AG08395 (cell line): ENCODE measurements at places on chromosomes 1 and 21.

GRCh38 chr1:91804546-91805023 lies 81.4 kb downstream of the TGFBR3 start:
- no peak for DNase-seq

GRCh38 chr1:92201973-92202372 lies 15.7 kb upstream of the C1orf146 start:
- DNase-seq: no peak

- DNase-seq: peak; percentile 4
Observed at GRCh38 chr1:100950781-100951180, 54.9 kb downstream of the SLC30A7 start.

DNA sequence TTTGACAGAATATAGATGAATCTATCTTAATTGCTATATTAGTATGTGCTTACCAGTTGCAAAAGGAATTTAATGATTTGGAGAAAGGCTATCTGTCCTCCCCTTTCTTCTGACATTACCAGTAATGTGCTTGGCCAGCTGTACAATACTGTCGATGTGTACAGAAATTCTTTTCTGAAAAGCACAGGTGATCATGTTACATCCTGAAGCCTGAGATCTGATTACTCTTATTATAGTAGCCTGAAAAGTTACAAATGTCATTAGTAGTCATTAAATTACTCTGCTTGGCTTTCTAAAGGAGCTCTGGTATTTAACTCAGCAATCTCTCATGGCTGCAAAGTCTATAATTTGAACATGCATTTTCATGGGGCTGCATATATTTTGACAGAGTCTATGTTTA lies 209.8 kb downstream of the PTPRC start:
- DNase-seq: no peak

- DNase-seq: no peak
Observed at GRCh38 chr1:54265659-54266058, 65.7 kb downstream of the MRPL37 start.

- DNase-seq: peak; percentile 75
Observed at GRCh38 chr1:34984793-34985608, at the start of gene TMEM35B. TMEM35B (minus strand) TSS chr1:34985347; CDS start chr1:34985305, 42 bp downstream.

GRCh38 chr1:107141491-107142126 lies 770 bp downstream of the NTNG1 start:
- DNase-seq: peak; percentile 21

DNA sequence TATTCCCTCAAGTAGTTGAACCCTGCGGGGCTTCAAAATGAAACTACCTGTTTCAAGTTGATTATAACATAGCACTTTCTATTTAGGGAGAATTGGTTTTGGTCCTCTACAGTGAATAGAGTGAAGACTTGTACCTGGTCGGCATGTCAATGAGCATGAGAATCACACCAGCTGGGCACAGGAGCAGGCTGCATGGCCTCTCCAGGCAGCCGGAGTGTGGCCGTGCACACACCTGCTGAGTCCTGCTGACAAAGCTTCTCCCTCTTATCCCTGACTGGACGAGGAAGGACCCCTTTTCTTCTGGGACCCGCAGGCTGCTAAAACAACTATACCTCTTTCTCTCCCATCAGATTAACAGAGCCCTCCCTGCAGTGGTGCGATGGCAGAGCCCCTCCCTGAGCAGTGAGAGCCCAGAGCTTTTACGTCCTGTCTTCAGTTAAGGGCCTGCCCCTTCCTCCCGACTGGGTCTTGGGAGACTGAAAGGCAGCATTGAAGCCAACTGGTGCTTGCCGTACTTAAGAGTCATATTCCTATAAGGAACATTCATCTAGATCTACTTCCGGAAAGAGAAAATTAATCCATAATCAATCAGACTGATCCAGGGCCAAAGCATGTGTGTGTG lies 124.9 kb downstream of the CAPN8 start:
- DNase-seq: no peak

DNA sequence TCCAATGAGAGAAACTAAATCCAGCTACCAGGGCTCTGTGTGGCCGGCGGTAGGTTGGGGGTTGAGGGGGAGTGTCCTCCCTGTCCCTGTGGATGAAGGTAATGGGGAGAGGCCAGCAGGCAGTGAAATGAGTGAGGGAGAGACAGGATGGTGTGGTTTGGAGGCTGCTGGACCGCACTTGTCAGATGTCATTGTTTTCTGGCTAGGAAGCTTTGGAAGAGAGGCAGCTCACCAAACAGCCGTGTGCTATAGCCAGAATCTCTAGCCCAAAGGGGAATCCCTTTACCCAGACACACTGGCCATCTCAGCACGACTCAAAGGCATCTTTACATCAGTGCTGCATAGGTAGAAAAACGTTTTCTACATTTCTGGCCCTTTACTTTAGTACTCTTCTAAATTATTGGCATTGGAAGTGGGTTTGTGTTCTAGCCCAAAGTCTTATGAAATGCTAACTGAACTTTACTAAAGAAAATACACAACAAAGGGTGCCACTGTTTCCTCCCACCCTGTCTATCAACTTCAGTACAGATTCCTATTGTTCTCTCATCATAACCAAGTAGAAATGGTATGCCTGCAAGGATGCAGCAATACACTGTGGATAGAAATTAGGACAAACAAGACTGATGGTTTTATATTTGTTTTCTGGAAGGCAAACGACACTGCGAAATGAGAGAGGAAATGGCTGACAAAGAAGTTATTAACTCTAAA lies 95.9 kb upstream of the COA6 start:
- no peak for DNase-seq

DNA sequence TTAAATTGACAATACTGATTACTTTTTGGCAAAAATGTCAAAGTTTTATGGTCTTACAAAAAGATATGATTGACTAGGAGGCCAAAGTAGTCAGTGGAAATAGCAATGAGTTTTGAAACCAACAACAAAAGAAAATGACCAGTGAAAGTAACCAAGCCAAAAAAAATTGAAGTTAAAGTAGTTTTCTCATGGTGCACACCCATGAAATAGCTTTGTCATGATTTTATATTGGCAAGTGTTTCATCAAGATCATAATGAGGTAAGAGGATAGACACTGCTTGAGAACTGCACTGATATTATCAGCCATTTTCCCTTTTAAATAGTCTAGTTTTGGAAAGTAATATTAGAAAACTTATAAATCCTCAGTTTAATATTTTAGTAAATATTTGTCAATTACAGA lies 206.2 kb upstream of the ADAMTS5 start:
- no peak for DNase-seq

GRCh38 chr21:38404177-38404576 lies 94.1 kb downstream of the ERG start:
- no peak for DNase-seq

GRCh38 chr1:198771563-198772153 lies 132.8 kb downstream of the PTPRC start:
- no peak for DNase-seq

DNA sequence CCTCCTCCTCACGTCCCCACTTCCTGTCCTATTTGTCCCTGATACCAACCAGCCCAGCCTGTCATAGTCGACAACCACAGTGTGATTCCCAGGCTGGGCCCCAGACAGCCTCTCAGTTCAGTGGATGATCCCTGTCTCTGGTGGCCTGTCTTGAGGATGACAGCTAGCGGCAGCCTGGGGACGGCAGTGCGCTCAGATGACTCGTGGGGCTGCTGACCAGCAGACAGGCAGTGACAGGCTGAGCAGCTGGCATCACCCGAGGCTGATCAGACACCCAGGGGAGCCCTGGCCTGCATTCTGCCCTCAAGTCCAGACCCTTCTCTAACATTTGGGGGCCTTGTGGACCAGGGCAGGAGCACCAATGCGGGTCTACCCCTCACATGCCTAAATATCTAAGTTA lies 21.0 kb downstream of the NKAIN1 start:
- no peak for DNase-seq

DNA sequence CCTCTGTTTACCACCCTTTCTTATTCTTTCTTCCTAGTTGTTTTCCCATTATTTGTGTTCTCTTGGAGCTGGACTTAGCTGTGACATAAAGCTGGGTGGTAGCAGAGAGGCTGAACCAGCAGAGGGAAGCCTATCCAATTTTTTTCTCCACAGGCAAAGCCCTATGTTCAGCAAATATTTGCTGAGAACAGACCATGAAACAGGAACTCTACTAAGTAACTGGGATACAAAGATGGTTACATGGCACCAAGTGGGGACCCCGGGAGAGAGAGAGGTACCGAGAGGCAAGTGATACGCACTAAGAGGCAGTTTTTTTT lies 6.6 kb downstream of the CFAP141 start:
- no peak for DNase-seq
